ENCODE measurements at places on chromosomes 6 and 20.

- no peak for DNase-seq
Measured at GRCh38 chr6:82208913-82209312, 38.6 kb downstream of the IBTK start.

DNA sequence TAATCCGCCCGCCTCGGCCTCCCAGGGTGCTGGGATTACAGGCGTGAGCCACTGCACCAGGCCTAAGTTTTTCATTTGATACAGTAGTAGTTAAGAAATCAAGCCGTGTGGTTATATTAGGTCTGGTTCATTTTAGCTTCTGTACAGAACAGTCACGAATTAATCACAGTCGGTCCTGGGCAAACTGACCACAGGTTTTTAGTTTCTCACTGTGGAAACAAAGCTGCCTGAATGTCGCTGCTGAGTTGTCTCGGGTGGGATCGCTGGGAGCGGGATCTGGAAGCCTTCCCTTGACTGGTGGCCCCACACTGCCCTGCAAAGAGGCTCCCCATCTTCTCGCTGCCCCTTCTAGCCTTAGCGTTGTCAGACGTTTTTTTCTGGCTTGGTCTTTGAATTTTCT is 18.6 kb downstream of the UCKL1 start:
- DNase-seq = no peak

DNA sequence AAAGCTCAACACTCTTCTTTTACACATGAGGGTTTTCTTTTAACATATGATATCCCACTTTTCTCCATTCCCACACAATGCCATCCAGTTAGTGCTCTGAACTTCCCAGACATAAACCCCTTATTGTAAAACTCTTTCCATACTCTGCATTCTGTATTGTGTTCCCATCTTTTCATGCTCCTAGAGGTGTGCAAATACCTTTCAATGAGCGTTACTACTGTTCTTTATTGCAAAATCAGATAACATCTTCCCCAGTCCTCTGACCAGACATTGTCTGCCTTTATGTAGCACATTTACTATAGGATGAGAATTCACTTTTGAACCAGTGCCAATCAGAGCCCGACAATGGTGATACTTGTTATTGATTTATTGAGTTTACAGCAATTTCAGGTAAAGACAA is 296.2 kb downstream of the GRIK2 start:
- no peak for DNase-seq

GRCh38 chr6:24766680-24767462 is 7.9 kb upstream of the GMNN start:
- DNase-seq = peak; percentile 64

- peak; percentile 10 for DNase-seq
Measured at GRCh38 chr20:22214296-22214695, 370.1 kb downstream of the FOXA2 start.

GRCh38 chr20:44015733-44016103 is 101.1 kb downstream of the TOX2 start:
- no peak for DNase-seq

DNA sequence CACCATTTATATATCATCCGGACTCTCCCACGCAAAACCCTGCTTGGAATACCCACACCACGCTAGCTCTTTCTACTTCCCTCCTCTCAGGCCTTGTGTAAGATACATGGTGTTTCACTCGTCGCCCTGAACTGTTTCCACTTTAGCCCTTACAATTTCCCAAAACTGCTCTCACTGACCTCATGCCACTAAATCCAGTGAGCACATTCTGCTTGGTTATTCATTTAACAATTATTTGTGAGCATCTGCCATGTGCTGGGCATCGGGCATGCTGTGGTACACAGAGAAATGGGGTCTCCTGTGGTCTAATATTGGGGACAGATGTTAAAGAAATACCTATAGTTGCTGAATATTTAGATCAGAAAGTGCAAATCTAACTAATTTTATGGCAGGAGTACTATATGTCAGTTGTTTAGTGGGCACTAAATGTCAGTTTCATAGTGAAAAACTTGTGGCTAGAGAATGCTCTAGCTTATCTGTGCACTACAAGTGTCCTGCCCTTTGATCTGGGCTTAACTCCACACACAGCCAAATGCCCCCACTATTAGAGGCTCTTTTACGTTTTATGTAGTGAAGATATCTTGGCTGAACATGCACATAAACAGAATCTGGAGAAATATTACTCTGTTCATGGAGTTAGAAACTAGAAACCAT is 41.0 kb downstream of the PLEKHG1 start:
- no peak for DNase-seq

DNA sequence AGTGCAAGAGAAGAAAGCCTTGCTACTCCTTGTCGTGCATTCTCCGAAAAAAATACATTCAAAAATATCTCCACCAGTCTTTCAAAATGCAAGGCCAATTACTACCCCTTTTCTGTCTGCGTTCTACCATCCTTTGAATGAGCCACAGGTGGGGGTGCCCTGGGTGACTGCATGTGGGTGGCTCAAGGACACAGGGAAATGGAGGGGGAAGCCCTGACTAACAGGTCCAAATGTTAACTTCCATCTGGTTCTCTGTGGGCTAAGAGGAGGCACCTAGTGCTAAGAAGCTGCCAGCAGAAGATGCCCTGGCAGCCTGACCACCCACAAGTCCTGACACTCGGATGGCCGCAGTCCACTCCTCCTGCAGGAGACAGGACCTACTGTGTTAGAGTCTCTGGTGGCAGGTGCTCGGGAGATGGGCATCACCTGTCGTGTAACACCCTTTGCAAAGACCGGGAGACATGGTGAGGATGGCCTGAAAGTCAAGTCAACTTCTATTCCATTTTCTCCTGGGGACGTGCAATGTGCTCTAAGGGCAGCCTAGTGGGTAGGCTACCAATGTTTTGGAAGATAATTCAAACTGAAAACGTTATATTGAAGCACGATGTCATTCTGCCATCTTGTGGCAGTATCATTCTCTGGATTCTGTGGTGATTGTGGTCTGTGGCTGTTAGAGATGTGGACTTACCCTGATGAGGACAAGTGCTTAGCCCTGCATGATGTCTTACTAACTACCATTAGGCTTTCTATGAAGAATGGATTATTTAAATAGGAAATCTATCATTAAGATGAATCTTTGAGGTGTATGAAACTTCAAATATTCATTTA is 27.4 kb upstream of the IGF2R start:
- peak; percentile 51 for DNase-seq

DNA sequence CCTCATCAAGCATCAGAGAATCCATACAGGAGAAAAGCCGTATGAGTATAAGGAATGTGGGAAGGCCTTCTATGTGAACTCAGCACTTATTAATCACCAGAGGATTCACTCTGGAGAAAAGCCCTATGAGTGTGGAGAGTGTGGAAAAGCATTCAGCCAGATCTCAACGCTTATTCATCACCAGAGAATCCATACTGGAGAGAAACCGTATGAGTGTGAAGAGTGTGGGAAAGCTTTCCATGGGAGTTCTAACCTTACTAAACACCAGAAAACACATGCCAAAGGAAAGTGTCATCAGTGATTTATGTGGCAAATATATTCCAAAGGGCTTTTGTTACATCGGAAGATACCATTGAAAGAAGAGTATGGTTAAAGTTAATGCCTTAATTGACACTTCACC is 25.4 kb downstream of the ZKSCAN8 start:
- no peak for DNase-seq

DNA sequence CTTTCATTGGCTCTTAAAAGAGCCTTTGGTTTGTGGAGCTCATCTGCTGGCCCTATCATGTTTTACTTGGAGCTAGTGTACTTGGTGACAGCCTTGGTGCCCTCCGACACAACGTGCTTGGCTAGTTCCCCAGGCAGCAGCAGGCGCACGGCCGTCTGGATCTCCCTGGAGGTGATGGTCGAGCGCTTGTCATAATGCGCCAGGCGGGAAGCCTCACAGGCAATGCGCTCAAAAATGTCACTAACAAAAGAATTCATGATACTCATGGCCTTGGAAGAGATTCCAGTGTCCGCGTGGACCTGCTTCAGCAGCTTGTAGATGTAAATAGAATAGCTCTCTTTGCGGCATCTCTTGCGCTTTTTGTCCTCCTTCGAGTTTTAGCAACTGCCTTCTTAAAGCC is 22.8 kb upstream of the SLC17A4 start:
- no peak for DNase-seq

DNA sequence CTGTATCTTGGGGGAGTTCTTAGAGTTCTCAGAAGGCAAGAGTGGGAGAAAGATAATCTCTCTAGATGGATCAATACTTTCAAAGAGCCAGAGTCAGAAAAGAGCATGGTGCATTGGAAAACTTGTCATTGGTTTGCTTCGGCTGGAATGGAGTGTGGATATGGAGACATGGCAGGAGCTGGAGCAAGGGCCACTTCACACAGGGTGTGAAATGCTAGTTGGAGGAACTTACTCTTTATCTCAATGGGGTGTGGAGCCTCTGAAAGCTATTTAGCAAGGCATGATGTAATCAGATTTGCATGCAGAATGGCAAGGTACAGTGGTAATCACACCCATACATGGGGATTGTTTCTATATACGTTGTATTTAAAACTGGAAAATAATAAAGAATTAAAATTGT is 31.5 kb upstream of the PAQR8 start:
- DNase-seq = no peak

GRCh38 chr6:144673807-144674206 is 388.7 kb downstream of the UTRN start:
- no peak for DNase-seq

GRCh38 chr20:48983423-48984400 is 62.2 kb downstream of the ARFGEF2 start:
- no peak for DNase-seq

- DNase-seq = no peak
Measured at GRCh38 chr6:44257753-44258324, 511 bp upstream of the SLC35B2 start.

DNA sequence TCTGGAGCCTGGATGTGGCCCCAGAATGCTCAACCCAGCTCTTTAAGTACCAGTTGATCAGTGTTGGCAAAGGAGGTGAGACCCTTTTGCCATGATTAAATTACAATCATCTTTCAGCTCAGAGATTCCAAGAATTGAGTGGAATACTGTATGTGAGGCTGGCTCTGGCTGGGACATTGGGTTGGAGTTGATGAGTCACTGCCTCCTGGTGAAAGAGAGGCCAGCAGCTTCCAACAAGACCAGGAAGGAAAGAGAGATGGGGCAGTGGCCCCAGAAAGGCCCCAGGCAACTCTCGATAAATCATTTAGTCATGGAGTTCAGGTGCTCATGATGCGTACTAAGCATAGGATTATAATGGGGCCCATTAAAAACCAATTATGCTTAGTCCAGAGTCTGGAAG is 2.1 kb downstream of the TGM6 start:
- no peak for DNase-seq

DNA sequence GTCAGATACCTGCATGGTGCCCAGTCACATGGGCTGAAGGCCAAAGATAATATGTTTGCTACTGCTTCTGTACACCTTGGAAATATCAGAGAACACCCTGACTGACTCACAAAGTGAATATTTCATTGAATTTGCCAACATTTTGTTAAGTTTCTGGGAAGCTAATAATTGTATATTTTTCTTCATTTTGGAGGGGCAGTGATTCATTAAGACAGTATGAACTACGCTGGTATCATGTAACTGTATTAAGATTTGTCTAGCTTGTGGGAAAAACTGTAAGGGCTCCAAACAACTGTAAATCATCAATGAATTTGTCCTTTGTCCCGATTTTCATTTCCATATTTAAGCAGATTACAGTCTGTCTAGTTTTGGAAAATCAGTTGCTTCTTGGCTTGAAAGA is 102.3 kb upstream of the CCN2 start:
- DNase-seq = no peak

DNA sequence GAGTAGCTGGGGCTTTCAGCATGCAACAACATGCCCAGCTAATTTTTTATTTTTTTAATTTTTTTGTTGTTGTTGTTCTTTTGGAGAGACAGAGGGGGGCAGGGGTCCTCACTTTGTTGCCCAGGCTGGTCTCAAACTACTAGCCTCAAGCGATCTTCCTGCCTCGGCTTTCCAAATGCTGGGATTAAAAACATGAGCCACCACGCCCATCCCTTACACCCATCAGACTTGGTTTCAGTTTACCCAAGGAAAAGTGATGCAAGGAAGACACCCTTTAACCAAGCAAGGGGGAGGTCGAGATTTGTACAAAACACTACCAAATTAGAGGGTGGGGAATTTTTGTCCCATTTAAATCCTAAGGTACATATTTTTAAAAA is 210.1 kb downstream of the ARHGAP18 start:
- DNase-seq = no peak

DNA sequence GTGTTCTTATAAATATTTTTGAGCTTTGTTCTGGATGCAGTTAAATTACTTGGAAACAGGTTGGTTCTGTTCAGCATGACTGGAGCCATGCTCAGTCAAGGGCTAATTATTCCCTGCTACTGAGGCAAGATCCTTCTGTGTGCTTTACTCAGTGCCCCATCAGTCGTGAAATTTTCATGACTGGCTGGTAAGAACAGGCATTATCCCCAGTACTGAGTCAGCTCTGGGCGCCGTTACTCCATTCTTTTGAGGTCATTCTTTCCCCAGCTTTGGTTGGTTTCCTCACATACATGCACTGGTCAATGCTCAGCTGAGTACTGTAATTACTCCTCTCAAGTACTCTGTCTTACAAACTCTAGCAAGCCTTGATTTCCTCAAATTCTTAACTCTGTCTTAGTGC is 71.3 kb downstream of the CDKAL1 start:
- no peak for DNase-seq

- no peak for DNase-seq
Measured at GRCh38 chr6:157432231-157432891, 51.4 kb downstream of the ZDHHC14 start.

DNA sequence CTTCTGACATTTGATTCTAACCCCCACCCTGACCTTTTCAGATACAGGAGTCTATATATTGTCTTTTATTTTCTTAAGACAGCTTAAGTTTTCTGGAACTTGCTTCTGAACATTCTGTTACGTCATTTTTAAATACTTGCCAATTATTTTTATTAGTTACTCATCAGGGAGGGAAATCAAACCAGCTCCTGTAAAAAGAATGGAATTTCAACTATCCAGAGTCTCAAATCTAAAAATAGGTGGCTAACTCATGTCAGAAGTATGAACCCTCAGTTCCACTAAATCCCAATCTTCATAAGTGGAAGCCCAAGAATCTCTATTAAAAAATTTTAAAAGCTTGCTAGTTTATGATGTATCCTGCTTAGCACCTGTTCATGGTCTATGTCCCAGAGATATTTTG is 900.0 kb downstream of the KIF16B start:
- no peak for DNase-seq

GRCh38 chr6:91082311-91082832 is 495.5 kb upstream of the MAP3K7 start:
- DNase-seq = no peak

GRCh38 chr6:81744131-81744530 is 8.3 kb downstream of the TENT5A start:
- no peak for DNase-seq

Data from OCI-LY7 (cell line).